ENCODE measurements at places on chromosomes 2 and 18.

DNA sequence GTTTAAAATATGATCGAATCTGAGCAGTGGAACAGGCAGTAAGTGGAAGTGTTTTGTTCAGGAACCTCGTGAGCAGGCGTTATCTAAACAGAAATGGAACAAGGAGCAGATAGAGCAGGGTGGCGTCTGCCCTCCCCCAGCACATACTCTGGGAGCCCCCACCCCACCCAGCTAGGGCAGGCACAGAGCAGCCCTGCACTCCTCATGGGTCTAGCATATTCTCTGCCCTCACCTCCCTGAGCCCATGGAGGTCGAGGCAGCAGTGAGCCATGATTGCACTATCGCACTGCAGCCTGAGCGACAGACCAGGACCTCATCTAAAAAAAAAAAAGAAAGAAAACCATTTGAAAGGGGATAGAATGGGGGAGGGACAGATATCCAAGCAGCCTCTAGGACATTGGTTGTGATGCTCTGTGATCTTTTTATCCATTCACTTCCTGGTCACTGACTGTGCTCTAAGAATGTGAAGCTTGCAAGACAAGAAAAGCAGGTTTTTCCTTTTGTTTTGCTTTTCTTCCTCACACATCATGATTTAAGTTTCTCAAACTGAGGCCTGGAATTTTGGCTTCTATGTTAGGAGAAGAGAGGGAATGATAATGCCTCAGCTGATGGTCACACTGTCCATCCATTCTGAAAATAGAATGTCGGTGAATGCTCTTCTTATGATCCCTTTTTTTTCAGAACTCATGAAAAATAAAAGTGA lies 3.1 kb downstream of the MLPH start:
- DNase-seq, result no peak

DNA sequence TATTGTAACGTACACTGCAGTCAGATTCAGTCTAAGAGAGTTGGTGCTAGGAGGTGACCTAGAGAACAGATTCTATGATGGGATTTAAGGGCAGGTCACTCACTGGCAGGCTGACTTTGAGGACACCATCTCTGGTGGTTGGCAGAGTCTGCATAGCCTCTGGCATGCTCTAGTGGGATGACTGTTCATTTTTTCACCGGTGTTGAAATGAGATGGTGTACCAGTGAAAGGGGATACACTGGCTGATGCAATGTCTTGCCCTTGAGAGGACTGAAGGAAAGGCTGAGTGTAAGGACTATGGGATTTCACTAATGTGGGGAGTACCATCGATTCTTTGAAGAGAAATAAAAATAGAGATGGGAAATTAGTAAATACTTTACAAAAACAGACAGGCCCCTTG lies 186.9 kb upstream of the PIEZO2 start:
- DNase-seq, result no peak

DNA sequence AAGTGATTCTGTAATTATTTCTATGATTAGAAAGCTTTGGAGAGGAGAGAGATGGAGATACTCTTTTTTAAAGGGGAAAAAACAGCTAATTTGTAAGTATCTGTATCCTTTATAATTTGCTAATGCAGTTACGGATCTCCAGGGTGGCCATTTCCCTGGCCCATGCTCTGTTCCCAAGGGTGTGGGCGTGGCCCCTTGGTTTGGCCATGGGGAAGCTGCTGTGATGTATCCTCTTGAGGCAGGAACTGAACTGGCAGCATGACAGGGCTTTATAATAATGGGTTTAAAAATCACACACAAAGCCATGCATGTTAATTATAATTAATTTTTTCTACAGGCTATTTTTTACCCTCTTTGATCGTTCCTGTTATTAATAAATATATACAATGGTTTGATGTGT lies 27.0 kb downstream of the TRAPPC12 start:
- no peak for DNase-seq

GRCh38 chr2:52356556-52356955 lies 1324.6 kb upstream of the NRXN1 start:
- no peak for DNase-seq

DNA sequence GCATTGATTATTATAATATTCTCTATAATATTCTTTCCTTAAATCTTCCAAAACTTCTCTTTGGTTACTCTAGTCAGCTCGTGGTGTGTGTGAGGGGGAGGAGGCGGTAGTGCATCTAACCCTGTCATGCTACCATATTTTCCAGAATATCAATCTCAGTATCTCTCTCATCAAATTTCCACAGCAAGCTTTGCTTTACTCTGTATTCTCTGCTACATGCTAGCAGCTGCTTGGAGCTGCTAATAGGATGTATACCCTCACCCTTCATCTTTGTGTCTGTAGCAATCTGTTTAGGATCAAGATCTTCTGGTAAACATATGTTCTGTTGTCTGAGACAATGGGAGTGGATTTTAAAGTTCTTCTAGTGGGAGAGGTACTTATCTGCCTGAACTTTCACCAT lies 303.8 kb upstream of the KLHL14 start:
- DNase-seq, result no peak

DNA sequence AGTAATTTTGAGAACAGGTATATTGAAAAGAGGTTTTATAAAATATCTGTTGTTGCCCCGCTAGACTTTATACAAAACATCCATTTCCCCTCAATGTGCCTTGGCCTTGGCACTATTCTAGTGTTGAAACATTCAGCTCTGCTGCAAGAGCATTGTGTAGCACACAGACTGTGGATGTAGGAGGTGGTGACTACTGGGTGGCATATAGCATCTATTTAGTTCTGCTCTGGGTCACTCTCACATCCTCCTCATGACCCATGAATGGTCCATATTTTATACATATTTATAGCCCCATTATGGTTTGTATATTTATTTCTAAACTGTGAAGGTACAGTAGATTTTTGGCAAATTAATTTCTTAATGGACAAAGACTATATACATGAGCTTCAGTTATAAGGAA lies 1022.0 kb upstream of the CELF4 start:
- DNase-seq, result no peak

GRCh38 chr2:69159986-69160385 lies 147.0 kb downstream of the ANTXR1 start:
- DNase-seq, result no peak

GRCh38 chr2:206856513-206856912 lies 82.8 kb upstream of the CPO start:
- DNase-seq, result no peak

DNA sequence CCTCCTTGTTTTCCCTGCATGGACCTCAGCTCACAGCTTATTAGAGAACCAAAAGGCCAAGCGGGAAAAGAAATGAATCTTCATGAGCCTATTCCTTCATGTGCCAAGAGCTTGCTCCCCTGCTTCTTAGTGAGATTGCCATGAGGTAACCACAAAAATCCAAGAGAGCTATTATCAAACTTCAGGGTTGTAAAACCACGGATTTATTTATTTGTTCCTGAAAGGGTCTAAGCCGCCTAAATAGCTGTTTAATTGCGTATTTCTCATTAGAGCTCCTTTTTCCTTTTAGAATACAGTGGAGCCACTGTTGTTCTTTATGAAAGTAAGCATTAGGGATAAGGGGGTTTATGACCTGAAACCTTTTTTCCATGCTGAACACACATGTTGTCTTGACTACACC lies 58.0 kb downstream of the SRD5A2 start:
- no peak for DNase-seq

DNA sequence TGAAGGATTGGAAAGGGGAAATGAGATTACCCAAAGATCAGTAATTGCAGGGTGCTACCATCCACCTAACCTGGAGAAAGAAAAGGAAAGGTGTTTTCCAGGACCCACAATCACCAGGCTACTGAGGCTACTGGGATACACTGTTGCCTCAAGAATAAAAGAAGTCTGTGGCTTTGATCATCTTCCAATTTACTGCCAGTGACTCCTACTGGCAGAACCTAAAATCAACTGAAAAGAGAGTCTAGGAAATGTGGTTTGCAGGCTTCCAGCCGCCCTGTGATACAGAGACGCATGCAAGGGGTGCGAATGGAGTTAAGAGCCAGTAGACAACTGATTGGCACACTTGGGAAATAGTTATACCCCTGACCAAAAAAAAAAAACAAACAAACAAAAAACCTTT lies 16.6 kb upstream of the TTL start:
- DNase-seq, result no peak

- DNase-seq, result no peak
These were observed 3.2 kb upstream of the SH3RF3 start for GRCh38 chr2:109125593-109126500.

GRCh38 chr18:36963464-36963863 lies 134.5 kb downstream of the KIAA1328 start:
- no peak for DNase-seq

GRCh38 chr2:120765678-120766469 lies 30.2 kb downstream of the GLI2 start:
- DNase-seq, result no peak

DNA sequence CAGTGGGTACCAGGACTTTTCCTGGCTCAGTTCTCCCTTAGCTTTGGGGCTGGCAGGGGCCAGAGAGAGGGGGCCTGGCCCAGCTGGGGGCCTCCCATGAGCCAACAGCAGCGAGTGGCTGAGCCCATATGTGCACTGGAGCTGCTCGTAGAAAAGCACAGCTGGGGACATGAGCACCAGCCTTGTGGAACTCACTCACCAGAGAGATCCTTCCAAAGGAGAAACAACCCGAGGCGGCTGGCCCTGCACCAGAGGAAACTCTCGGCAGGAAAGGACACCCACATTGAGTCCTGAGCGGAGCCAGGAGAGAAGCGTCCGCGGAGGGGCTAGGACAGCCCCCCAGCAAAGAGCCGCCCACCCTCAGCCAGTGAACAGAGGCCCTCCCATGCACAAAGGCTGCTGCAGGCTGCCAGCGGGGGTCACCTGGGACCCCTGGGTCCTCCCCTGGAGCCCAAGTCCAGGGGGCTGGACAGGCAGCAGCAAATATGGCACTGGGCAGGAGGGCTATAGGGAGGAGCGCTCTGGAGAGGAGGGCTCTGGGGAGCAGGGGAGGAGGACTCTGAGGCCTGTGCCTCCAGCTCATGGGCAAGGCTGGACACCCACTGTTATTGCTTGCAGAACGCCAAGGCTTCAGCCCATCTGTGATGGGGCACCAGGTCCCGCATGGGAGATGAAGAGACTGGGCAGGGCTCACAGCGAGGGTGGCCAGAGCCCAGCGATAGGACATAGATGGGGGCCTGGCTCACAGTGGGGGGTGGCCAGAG lies 42.1 kb upstream of the SNED1 start:
- no peak for DNase-seq

DNA sequence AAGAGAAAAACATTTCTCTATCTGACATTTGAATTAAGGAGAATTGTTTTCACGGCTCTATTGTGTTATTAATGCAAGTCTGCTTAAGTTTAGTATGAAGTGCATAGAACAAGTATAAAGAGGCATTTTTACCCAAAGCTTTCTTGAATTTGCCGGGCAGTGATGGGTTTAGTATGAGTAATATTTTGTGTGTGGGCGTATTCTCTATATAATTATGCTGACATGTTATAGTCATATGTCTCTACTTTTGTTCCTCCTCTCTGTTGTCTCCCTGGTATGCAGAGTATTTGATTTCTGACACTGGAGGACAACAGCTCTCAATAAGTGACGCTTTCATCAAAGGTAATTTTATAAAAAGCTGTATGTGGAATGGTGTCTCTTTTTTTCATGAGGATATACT lies 45.9 kb downstream of the PIKFYVE start:
- DNase-seq, result no peak

- no peak for DNase-seq
These were observed 8.7 kb downstream of the IMPA2 start for GRCh38 chr18:11989966-11990380.

DNA sequence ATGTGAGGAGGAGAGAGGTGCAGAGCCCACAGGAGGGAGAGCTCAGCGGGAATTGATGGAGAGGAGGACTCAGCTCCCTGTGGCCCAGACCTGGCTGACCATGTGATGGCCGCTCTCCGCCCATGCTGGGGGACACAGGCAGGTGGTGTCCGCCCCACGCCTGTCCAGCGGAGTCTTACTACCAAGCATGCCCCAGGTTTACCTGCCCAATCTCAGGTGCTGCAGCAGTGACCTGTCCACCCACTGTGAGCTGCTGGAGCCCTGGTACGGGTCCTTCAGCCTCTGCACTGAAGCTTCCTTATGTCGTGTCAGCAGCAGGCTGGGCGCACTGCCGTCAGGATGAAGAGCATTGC lies 170.8 kb downstream of the RTP5 start:
- DNase-seq, result no peak

DNA sequence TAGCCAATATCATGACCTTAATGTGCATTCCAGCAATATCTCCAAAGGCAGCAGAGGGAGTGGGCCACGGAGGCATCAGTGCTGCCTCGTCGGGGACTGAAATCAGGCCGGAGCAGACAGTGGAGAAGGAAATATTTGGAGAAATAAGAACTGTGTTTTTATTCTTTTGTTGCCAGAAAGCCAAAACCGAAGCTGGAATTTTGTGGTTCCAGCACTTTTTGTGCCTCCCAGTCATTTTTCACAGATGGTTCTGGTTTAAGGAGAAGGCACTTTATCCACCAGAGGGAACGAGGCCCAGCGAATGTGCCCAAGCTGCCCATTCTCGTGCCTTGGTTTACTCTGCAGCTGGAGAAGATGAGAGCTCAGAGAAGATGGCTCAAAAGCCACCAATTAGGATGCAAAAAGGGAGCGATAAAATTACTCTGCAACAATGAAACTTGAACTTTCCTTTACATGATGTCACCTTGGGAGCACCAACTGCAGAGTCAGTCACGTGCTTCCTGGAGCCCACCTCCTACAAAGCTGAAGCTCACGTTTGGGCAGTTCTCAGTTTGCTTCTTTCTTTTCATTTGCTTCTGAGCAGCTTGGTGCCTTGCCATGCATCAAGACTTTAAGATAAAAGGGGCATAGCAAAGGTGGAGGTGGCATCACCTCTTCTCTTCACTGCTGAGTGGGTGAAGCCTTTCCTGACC lies 288.7 kb downstream of the LPIN1 start:
- no peak for DNase-seq

GRCh38 chr2:214519258-214519818 lies 108.5 kb downstream of the VWC2L start:
- no peak for DNase-seq

DNA sequence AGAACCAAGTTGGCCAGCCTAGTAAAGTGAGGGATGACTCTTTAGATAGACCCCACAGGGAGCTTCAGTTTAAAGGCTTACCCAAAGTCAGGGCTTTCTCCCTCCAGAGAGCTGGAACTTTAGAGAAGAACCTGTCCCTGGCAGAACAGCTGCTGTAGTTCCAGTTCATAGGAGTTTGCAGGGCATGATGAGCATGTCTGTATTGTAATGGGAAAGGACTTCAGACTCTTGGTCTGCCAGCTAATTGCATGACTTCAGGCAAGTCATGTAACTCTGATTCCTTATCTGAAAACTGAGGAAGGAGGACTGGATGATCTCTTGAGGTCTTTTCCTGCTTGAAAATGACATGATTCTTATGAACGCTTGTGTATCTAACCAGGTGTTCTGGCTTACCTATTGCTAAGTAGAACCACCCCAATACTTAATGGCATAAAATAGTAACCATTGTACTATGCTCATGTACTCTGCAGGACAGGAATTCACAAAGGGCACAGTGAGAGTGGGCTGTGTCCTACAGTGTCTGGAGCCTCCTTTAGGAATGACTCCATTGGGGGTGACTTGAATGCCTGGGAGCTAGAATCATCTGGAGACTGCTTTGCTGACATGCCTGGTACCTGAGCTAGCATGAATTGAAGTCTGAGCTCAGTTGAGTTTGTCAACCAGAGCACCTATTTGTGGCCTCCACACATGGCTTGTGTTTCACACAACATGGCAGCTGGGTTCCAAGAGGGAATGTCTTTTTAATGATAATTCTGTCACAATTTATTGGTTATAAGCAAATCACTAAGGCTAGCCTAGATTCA lies 18.9 kb downstream of the SP5 start:
- no peak for DNase-seq

- no peak for DNase-seq
These were observed 280 bp upstream of the CYP1B1 start for GRCh38 chr2:38076152-38076709.
